NCI-H510A treated with DMSO at 0.1 percent for 48 hours (cell line): ENCODE measurements at places on chromosomes 11 and 22.

- DNase-seq = no peak
Observed at GRCh38 chr11:118117790-118118601, 31.2 kb upstream of the SMIM35 start.

GRCh38 chr22:34105461-34106062, 185.3 kb upstream of the LARGE1 start:
- peak; percentile 56 for DNase-seq

DNA sequence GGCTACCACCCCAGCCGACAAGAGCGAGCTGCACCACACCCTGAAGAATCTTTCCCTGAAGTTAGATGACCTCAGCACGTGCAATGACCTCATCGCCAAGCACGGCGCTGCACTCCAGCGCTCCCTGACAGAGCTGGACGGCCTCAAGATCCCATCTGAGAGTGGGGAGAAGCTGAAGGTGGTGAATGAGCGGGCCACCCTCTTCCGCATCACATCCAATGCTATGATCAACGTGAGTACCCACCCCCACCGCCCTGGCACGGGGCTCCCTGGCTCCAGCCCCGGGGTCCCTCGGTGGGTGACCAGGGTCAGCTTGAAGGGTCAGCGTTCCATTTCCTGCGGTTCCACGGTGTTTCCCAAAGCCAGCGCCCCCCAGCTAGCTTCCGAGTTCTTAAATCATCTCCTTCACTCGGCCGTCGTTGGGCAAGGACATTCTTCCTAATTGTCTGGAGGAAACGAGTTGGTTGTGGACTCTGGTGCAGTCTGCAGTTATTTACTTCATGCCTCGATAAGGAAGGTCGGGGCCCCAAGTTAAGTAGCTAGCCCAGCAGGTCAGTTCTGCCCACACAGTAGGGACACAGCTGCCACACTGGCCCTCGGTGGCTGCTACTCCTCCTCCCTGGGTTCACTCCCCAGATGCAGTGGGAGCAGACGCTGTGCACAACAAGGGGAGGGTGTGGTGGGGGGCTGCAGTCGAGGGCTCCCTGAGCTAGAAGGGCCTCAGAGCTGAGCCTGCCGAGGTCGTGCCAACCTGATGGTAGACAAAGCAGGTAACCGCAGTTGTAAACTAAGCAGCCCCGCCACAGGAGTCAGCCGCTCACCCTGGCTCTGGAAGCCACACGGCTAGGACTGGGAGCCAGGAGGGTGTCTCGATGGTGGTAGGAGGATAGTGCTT, 97.9 kb downstream of the MORC2 start:
- DNase-seq = no peak

DNA sequence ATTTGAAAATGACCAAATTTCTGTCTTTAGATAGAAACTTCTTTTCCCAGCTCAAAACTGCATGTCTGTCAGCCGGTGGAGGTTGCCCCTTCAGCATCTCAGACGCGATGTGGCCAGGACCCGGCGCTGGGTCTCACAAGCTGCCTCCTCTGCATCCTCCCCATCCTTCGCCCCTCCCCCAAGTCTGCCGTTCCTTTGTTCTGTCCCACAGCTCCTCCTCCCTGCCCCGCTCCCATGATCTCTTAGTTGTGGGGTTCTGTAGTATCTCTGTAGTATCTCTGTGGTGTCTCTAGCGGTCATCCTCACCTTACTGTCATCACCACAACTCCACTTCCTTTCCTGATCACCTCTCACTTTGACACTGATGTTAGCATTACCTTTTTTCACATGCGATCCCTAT, 49.9 kb downstream of the TRAF6 start:
- no peak for DNase-seq

GRCh38 chr11:121524233-121524631, 71.5 kb upstream of the SORL1-AS1 start:
- DNase-seq = no peak

DNA sequence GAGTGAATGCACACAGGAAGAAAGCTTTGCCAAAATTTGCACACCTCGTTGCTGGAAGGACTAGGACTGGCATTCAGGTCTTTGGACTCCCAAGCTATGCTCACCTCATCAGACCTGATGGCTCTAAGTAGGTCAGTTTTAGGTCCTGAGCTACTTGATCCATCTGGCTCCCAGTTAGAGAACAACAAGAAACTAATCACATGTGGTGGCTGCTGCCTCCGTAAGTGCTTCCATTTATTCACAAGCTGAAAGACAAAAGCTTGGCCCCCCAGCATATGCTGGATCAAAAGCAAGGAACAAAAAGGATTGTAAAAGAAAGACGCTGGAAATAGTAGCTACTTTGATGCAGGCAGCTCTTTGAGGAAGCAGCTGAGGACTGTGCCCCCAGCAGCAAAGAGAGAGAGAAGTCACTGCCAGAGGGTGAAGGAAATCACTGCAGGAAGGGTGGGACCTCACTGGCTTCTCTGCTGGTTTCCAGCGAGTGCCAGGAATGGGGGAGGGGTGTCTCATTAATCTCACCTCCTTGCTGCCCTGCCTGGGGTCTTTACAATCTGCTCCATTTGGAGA, 268.9 kb downstream of the KIRREL3 start:
- no peak for DNase-seq

DNA sequence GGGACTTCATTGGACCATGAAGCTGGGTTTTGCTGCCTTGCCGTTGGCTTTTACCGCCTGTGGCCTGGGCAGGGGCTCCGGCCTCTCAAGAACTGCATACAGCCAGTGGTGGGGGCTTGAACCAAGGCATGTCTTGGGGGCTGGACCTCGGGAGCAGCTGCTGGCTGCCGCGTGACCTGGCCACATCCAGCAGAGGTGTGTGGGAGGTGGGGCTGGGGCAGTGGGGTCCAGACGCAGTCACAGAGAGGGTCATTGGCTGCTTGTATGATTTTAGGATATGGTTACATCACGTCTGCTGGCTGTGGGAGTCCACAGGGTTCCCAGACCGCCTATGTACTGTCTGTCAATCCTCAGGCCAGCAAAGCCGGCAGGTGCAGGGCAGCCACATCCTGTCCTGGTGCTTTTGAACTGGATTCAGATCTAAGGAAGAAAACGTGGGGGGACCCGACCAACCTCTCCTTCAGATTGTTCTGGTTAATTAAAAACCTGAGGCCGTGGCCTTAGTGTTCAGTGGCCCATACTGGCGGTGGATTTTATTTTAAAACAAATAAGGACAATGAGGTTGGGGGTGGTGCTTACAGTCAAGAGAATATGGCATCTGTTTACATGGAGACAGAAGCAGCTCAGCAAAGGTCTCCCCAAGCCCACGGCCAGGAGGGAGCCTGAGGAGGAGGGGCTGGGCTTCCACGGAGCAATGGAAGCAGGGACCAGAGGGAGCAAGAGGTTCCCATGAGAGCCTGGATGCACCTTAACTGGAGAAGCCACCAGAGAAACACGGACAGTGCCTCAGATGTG, 426.0 kb downstream of the TBC1D22A start:
- peak; percentile 18 for DNase-seq

GRCh38 chr11:103893371-103893770, 143.1 kb upstream of the DDI1 start:
- no peak for DNase-seq

DNA sequence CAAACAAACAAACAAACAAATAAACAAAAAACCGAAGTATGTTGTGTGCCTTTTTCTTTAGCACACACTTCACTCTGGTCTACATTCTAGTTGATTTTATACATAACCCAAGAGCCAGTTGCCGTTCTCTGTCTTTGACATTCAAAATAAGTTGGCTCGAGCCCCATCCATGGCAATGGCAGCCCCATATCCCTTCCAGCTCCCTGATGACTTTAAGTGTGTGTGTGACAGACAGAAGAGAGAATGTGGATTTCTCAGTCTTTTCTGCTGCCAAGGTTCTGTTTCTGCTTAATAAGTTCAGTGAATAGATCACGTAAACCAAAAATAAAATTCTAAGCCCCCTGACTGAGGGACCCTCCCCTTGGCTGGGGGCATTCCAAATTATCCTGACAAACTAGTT, 100.6 kb upstream of the TENM4 start:
- no peak for DNase-seq

GRCh38 chr11:121762820-121763219, 310.1 kb upstream of the SORL1-AS1 start:
- DNase-seq = no peak

GRCh38 chr11:32918427-32918826, 25.8 kb downstream of the QSER1 start:
- DNase-seq = no peak

DNA sequence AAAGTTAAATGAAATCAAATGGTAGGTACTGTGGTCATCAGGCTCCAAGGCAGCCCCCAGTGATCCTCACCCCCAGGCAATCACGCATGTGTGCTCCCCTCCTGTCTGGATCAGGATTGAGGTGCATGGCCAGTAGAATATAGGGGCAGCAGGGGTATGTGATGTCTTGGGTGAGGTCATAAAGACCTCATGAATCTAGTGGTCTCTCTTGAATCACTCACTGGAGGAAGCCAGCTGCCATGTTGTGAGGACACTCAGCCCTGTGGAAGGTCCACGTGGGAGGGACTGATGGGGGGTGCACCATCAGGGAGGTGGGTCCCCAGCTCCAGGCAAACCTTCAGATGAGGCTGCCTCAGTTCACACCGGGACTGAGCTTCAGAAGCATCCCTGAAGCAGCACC, 6.8 kb upstream of the IL17REL start:
- DNase-seq = no peak

- DNase-seq = no peak
Observed at GRCh38 chr22:26122920-26123468, 46.3 kb upstream of the SEZ6L start.

- peak; percentile 49 for DNase-seq
Observed at GRCh38 chr22:25488244-25489020, 76.0 kb upstream of the GRK3 start.

GRCh38 chr11:106409671-106410070, 332.2 kb downstream of the AASDHPPT start:
- DNase-seq = no peak

- DNase-seq = no peak
Observed at GRCh38 chr11:29293825-29294224, 723.0 kb downstream of the KCNA4 start.

GRCh38 chr11:101866619-101867491, 48.0 kb upstream of the CEP126 start:
- DNase-seq = no peak

- DNase-seq = no peak
Observed at GRCh38 chr11:29432719-29433325, 584.0 kb downstream of the KCNA4 start.

DNA sequence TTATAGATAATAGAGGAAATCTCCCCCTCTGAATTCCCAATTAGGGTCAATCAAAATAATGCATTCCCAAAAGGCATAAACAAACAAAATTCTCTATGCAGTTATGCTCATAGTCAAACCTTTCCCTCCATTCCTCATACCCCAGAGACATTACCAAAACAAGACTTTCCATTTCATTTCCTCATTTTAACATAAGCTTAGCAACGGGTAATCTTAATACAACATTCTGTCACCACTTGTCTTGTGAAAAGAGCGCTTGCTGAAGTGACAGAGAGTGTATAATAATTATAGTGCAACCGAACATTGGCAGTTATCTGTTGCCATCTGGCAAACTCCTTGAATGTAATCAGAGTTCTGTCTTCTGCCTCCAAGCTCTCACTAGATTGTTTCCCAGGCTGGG, 1.2 kb upstream of the SLN start:
- no peak for DNase-seq

DNA sequence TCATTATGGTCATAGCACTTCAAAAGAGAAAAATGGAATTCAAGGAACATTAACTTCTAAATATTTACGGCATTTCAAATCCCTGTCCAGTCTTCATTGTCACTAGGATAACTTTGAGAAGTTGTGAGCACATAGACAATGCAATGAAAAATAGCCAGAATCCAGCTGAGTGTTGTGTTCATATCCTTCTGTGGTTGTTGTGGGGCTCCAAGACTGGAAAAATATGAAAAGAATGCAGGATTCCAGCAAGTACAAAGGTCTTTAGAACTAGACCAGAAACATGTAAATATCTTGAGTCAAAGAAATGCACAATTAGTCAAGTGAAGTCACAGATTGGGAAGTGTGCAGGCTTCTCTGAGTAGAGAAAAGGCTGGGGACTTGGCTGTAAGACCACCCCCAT, 68.7 kb downstream of the WT1 start:
- DNase-seq = no peak

DNA sequence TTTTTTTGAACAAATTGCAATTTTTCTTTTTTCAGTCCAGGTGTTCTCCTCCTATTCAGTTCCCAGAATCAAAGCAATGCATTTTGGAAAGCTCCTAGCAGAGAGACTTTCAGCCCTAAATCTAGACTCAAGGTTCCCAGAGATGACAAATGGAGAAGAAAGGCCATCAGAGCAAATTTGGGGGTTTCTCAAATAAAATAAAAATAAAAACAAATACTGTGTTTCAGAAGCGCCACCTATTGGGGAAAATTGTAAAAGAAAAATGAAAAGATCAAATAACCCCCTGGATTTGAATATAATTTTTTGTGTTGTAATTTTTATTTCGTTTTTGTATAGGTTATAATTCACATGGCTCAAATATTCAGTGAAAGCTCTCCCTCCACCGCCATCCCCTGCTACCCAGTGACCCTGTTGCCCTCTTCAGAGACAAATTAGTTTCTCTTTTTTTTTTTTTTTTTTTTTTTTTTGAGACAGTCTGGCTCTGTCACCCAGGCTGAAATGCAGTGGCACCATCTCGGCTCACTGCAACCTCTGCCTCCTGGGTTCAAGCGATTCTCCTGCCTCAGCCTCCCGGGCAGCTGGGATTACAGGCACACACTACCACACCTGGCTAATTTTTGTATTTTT, 6.2 kb upstream of the UBE4A start:
- DNase-seq = no peak

GRCh38 chr11:72730737-72731136, 21.5 kb downstream of the ARAP1 start:
- DNase-seq = no peak

DNA sequence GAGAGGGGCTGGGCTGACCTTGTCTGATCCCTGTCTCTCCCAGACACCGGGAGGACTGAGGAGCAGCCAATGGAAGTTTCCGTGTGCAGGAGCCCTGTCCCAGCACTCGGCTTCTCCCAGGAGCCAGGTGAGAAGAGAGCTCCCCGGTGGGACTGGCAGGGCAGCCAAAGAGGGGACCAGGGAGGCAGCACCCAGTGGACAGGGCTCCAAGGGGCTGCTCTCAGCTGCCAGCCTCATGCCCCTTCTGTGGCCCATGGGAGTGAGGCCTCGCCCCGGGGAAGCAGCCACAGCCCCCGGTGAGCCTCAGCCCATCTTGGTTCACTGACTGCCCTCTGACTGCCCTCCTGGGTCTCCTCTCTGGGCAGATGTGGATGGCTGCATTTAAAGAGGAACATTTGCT, 6.8 kb downstream of the SCO2 start:
- DNase-seq = no peak

GRCh38 chr11:36594316-36594989, at the start of gene IFTAP:
Gene IFTAP, plus strand, starts transcription at chr11:36594502. Its CDS starts 15,602 bp downstream, at chr11:36610104.
- DNase-seq = peak; percentile 77

DNA sequence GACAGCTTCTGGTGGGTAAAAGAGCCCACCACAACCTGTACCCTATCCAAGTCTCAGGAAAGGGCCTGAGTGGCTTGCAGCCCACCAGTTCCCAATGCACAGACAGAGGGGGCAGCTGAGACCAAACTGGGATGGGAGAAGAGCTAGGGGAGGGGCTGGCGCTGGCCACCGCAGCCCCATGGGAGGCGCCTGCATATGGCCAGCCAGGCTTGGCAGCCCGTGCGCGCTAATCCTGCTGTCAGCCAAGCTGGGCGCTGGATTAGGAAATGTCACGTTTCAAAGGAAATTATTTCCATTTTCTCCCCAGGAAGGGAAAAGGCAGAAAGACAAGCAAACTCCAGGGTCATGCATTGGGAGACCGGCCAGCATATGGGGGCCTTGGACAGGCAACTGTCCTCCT, 236.8 kb downstream of the BUD13 start:
- DNase-seq = no peak
